ENCODE measurements at places on chromosomes 4 and X.

- no peaks in the 10 kb centered on the region for H3K36me3 ChIP-seq
- H3K4me3 ChIP-seq = no peak overlapping the region
- H3K27ac ChIP-seq = no peak overlapping the region
- no peak for DNase-seq
- H3K27me3 ChIP-seq = no peaks in the 10 kb centered on the region
Measured at GRCh38 chr4:71404049-71404448, 65.2 kb downstream of the SLC4A4 start.

- no peaks in the 10 kb centered on the region for H3K36me3 ChIP-seq
- H3K4me3 ChIP-seq = no peak overlapping the region
- no peaks in the 10 kb centered on the region for H3K27me3 ChIP-seq
- DNase-seq = no peak
- no peaks in the 10 kb centered on the region for H3K4me1 ChIP-seq
Measured at GRCh38 chr4:46254788-46255187, 130.9 kb upstream of the GABRG1 start.

DNA sequence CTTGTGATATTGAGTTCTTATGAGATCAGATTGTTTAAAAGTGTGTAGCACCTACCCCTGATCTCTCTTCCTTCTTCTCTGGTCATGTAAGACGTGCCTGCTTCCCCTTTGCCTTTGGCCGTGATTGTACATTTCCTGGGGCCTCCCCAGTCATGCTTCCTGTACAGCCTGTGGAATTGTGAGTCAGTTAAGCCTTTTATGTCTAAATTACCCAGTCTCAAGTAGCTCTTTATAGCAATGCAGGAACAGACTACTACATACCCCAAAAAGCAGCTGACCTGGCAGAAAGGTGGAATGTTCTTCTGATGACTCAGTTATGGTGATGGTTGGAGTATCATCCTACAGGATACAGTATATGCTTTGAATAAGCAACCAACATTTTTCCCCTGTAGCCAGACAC lies 11.4 kb upstream of the MCUB start:
- no peaks in the 10 kb centered on the region for H3K27me3 ChIP-seq
- peaks cover 43% of the 10 kb centered on the region for H3K36me3 ChIP-seq
- DNase-seq = no peak
- H3K4me1 ChIP-seq = peaks cover 12% of the 10 kb centered on the region
- H3K4me3 ChIP-seq = no peak overlapping the region
- H3K27ac ChIP-seq = peak overlapping the region; percentile 10

DNA sequence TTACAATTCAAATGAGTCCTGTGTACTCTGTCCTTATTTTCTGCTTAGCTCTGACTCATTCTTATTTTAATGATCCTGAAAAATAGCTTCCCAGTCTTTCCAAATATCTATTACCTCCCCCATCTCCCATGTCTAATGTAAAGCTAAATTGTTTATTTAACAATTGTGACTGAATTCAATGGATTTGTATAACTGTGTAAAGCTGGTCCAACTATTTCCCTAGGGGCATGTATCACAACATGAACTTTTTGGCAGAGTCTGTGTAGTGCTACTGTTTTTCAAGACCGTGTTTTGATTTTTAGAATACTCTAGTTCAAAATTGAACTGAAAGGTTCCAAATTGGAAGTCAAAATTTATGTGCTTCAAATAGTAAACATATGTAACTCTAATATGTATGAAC lies 67.8 kb downstream of the SPCS3 start:
- no peak for DNase-seq
- no peaks in the 10 kb centered on the region for H3K36me3 ChIP-seq
- H3K4me1 ChIP-seq = no peaks in the 10 kb centered on the region
- no peaks in the 10 kb centered on the region for H3K27me3 ChIP-seq
- H3K4me3 ChIP-seq = no peak overlapping the region

GRCh38 chr4:184680698-184681097 lies 31.2 kb downstream of the PRIMPOL start:
- no peak for DNase-seq
- H3K36me3 ChIP-seq = peaks cover 6% of the 10 kb centered on the region
- H3K4me1 ChIP-seq = peaks cover 1% of the 10 kb centered on the region
- H3K4me3 ChIP-seq = no peak overlapping the region
- no peak overlapping the region for H3K27ac ChIP-seq
- H3K27me3 ChIP-seq = no peaks in the 10 kb centered on the region

GRCh38 chr4:81257021-81257420 lies 42.0 kb upstream of the PRKG2 start:
- DNase-seq = no peak
- H3K36me3 ChIP-seq = no peaks in the 10 kb centered on the region
- H3K27ac ChIP-seq = no peak overlapping the region
- no peaks in the 10 kb centered on the region for H3K4me1 ChIP-seq
- no peak overlapping the region for H3K4me3 ChIP-seq

GRCh38 chr4:121977251-121978171 lies 25.7 kb upstream of the TRPC3 start:
- H3K36me3 ChIP-seq = no peaks in the 10 kb centered on the region
- no peak overlapping the region for H3K27ac ChIP-seq
- no peak overlapping the region for H3K4me3 ChIP-seq
- peak; percentile 2 for DNase-seq
- H3K27me3 ChIP-seq = no peaks in the 10 kb centered on the region

DNA sequence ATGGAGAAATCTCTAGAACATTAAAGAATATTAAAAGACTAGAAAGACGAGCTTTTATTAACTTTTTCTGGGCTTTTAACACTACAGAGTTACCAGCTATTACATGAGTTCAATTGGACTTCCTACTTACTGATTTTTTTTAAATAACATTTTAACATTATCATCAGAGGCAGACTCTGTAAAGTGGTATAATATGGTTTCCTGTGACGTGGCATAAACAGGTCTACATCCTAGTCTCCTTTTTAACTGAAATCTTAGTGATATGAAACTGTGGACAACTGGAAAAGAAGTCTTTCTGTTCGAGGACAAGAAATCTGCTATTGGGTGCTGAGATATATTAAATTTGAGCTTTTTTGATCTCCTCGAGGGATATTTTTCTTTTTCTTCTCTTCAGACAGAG lies 48.7 kb upstream of the ABCG2 start:
- no peak overlapping the region for H3K4me3 ChIP-seq
- no peak for DNase-seq
- H3K27ac ChIP-seq = no peak overlapping the region
- no peaks in the 10 kb centered on the region for H3K36me3 ChIP-seq
- peaks cover 1% of the 10 kb centered on the region for H3K4me1 ChIP-seq
- H3K27me3 ChIP-seq = peaks cover 1% of the 10 kb centered on the region

DNA sequence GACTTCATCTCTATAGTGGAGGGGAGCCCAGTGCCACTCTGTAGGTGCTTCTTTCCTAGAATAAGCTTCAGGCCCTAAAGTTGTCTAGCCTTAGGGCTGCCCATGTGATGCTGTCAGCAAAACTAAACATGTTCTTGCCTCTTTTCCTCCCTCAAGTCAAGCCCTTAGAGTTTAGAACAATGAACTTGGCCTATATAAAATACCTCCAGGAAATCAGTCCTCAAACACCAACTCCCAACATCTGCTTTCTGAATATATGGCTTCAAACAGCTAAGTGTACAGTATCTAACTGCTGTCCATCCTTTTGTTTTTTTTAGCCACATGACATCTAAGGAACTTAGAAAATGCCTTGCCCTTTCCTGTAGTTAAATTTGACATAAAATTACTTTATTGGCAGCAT lies 91.0 kb downstream of the MAMLD1 start:
- H3K27me3 ChIP-seq = no peaks in the 10 kb centered on the region
- H3K27ac ChIP-seq = no peak overlapping the region
- H3K36me3 ChIP-seq = no peaks in the 10 kb centered on the region
- DNase-seq = no peak

DNA sequence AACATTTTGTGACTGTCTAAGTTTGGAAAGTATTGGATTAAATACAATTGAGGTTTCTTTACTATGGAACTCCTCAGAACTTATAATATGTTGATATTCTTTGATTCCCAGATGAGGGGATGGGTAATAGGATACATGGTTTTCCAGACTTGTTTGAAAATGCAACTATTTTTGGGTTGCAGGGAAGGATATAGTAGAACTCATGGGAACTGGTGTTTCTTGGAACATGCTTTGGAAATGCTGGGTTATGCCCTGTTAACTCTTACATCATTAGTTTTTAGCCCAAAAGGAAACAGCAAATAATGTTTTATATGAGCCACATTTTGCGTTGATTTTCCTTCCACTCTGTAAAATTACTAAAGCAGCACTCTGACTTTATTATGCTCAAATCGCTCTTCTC lies 41.9 kb downstream of the HPF1 start:
- peaks cover 39% of the 10 kb centered on the region for H3K36me3 ChIP-seq
- H3K27ac ChIP-seq = peak overlapping the region; percentile 20
- DNase-seq = no peak
- H3K4me1 ChIP-seq = no peaks in the 10 kb centered on the region

DNA sequence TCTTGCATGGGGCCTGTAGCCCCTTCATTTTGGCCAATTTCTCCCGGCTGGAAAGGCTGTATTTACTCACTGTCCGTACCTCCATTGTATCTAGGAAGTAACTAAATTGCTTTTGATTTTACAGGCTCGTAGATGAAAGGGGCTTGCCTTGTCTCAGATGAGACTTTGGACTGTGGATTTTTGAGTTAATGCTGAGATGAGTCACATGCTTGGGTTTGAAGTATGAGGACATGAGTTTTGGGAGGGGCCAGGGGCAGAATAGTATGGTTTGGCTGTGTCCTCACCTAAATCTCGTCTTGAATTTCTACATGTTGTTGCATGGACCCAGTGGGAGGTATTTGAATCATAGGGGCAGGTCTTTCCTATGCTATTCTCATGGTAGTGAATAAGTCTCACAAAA lies 407.6 kb upstream of the NDST3 start:
- H3K36me3 ChIP-seq = no peaks in the 10 kb centered on the region
- no peak overlapping the region for H3K4me3 ChIP-seq
- DNase-seq = no peak
- H3K27ac ChIP-seq = no peak overlapping the region
- H3K27me3 ChIP-seq = no peaks in the 10 kb centered on the region

DNA sequence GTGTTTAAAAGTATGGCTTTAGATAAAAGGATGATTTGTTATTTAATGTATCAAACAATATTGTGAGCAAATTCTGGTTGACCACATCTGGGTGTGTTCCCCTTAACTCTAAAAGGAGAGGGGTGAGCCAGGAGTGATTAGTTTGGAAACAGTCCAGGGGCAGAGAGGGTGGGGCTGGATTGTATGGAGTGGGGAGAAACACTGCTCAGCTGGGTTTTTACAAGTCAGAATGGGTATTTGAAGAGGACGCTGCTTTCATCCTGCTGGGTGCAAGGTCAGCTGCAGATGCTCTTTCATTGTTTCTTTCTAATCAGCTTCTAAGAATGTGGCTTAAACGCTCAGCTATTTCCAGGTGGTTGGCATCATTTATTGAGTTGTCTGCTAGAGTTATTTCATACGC lies 82.8 kb upstream of the LIMCH1 start:
- peaks cover 3% of the 10 kb centered on the region for H3K27me3 ChIP-seq
- no peak for DNase-seq
- peak overlapping the region; percentile 33 for H3K27ac ChIP-seq
- no peak overlapping the region for H3K4me3 ChIP-seq
- H3K4me1 ChIP-seq = no peaks in the 10 kb centered on the region

- H3K27ac ChIP-seq = no peak overlapping the region
- H3K36me3 ChIP-seq = no peaks in the 10 kb centered on the region
- peaks cover 6% of the 10 kb centered on the region for H3K4me1 ChIP-seq
- DNase-seq = no peak
Measured at GRCh38 chr4:185004562-185005218, 13.6 kb upstream of the HELT start.

DNA sequence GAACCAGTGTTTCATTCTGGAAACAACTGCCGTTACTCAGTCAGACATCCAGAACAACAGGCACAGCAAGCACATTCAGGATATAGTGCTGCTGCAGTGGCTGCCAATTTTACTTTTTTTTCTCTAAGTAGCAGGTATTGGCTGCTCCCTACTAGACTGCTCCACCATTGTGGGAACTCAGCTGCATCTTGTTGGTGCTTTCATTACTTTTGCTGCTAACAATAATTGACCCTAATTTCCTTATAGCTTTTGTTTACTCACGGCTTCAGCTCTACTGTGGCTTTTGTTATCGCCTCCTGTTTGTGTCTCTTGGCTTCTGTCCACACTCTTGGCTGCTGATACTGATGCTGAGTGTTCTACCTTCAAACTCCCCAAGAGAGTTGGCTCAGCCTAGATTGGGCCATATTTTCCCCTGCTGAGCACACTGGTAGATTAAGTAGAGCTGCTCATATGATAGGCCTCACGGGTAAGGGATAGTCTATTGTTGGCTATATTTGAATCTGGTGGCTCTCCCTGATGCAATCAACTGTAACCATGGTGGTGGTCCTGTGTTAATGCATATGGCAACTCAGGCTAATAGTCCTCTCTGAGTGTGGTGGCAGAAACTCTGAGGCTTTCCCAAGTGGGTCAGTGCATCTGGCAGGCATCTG lies 44.5 kb upstream of the IL2 start:
- H3K27ac ChIP-seq = no peak overlapping the region
- DNase-seq = no peak
- no peaks in the 10 kb centered on the region for H3K36me3 ChIP-seq
- H3K27me3 ChIP-seq = no peaks in the 10 kb centered on the region

DNA sequence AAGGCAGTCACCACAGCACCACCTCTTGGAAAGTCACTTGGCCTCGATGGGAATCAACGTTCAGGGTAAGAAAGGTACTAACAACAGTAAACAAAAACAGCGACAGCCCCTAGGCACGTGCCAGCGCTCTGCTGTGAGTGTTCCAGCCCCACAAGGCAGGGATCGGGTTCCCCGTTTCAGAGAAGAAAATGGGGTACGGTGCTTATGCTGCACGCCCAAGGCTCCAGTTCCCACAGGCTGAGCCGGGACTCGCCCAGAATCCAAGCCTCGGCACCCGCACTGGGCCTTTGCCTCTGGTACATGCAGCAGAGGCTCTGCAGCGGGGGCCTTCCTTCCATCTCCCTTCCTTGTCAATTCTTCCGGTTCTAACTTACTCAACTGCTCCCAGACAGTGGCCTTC lies 37.3 kb downstream of the WDR1 start:
- no peaks in the 10 kb centered on the region for H3K27me3 ChIP-seq
- no peak for DNase-seq
- no peaks in the 10 kb centered on the region for H3K4me1 ChIP-seq
- H3K36me3 ChIP-seq = peaks cover 50% of the 10 kb centered on the region

DNA sequence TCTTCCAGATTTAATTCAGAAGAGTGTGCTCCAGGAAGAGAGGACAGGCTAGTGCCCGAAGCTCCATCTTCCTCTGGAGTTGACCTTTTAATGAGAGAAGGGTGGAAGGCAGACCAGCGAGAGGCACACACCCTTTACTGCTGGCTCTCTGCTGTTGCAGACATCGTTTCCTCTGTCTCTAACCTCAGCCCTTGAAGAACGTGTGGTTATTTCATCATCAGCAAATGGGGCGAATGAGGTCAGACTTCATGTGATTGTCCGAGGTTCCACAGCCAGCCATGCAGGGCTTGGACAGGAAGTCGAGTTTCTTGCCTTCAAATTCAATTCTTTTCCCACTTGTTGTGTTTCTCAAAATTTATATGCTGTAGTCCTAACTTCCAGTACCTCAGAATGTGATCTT lies 155.2 kb upstream of the MSX1 start:
- peaks cover 4% of the 10 kb centered on the region for H3K27me3 ChIP-seq
- no peak overlapping the region for H3K4me3 ChIP-seq
- H3K27ac ChIP-seq = no peak overlapping the region
- no peaks in the 10 kb centered on the region for H3K4me1 ChIP-seq
- H3K36me3 ChIP-seq = peaks cover 42% of the 10 kb centered on the region

Data from stimulated activated naive B cell treated with anti-CD40 and anti-IgM and Interleukin-4, amounts not matched to agents 10 μg/mL and 1 μg/mL and 100 μg/mL, for 72 hours (primary cell).